Activated T-helper 17 cell treated with anti-CD3 and anti-CD28 coated beads, Interleukin-2, amount 50 U/mL, for 72 hours (primary cell): ENCODE measurements at places on chromosomes 16 and 17. TPM values are rescaled to one million over a fixed set of nuclear protein-coding genes. Genes with fewer than 3 reads are reported as not detected.

GRCh38 chr17:81071761-81072741 is 37.1 kb downstream of the BAIAP2 start:
- no peak for ATAC-seq

The TNFRSF13B gene
- total RNA-seq, result not detected

The MAF gene
- 375 TPM for total RNA-seq

The MFAP4 gene
- not detected for total RNA-seq

The MIEF2 gene
- total RNA-seq, result 15.2 TPM

GRCh38 chr17:13502263-13502662 is 99.5 kb downstream of the HS3ST3A1 start:
- no peak for ATAC-seq

The PCGF2 gene
- 1.6 TPM for total RNA-seq

DNA sequence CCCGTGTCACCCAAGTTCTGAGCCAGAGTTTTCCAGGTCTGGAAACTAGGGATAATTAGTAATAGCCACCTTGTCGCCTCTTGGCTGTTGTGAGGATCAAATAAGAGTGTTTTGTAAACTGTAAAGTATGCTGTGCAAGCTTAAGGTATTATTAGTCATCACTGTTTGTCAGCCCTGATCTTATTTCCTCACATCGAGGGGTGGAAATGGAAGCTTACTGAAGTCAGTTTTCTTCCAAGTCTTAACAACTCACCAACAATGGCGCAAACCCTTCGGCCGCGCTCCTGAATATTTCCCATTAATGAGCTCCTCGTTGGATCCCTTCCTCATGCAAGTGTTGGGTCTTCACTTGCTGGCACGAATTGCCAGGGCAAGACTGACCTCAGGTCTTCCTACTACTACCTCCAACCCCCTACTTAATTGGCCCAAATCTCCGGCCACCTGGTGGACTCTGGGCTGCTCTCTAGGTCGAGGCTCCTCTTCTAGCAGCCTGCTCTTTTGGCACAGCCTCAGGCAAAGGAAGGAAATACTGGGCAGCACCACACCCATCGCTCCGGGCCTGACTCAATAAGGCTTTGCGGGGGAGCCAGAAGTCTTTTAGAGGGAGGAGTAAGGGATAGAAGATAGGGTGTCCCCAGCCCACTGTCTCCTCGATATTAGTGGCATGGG is 885 bp upstream of the SLC35B1 start:
- peak; percentile 40 for ATAC-seq

The CCL17 gene
- total RNA-seq, result 7.8 TPM

DNA sequence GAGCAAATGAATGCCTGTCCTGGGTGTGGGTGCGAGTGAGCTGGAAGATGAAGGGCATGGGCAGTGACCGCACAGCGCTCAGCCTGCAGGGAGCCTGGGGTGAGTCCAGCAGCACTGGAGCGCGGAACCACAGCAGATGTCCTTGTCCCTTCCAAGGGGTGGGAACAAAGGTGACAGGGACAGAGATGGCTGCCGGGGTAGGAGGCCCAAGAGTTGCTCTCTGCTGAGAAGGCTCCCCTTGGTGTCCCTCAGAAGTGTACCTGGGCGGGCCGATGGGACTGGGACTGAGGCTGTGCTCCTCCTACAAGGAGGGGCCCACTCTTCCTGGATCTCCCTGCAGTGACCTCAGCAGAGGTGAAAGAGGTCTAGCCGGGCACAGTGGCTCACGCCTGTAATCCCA is 7.6 kb upstream of the PGAP6 start:
- ATAC-seq, result no peak

The DNAH9 gene
- total RNA-seq, result not detected

GRCh38 chr17:44120851-44121605 is 2.4 kb downstream of the HDAC5 start:
- ATAC-seq, result no peak

DNA sequence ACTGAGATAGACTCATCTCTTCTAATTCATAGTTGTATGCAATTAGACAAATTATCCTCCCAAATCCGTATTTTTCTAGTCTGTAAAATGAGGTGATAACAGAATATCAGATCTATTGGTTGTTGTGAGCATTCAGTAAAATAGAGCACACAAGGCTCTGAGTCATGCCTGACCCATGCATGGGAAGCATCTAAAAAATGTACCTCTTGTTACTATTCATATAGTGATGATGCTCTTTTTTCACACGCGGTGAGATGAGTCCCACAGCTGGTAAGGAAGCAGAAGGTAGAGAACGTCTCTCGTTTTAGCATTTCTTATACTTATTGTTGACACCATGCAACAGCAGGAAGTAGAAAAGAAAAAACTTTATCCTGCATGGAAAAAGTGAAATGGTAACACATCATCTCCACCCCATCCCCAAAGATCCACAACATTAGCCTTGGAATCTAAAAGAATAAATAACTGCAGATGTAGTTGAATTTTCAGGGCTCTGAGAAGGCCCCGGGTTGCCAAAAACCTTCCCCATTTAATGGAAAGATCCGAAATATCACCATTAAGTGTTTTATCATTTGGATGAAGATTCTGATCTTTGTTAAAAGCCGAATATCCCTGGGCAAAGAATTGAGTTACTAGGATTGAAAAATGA is 215.6 kb downstream of the TMEM114 start:
- no peak for ATAC-seq

DNA sequence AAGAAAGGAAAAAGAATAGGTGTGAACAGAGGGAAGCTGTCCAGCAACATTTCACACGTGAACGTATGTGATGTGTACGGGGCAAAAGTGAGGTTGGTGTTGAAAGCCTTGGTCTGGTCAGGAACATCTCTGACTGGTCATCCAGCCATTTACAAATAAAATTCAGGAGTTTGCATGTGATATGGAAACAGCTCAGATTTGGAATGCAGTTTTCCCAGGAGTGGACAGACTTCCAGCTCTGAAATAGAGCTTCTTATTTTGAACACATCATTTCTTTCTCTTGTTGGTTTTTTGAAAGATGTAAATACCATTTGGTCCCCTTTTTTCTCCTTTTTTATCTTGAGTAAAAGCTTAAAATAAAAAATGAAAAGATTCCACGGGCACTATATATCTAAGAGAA is 566.2 kb upstream of the ZFHX3 start:
- ATAC-seq, result no peak

The EVI2A gene
- total RNA-seq, result 21.8 TPM

The TNRC6C gene
- 19.1 TPM for total RNA-seq

DNA sequence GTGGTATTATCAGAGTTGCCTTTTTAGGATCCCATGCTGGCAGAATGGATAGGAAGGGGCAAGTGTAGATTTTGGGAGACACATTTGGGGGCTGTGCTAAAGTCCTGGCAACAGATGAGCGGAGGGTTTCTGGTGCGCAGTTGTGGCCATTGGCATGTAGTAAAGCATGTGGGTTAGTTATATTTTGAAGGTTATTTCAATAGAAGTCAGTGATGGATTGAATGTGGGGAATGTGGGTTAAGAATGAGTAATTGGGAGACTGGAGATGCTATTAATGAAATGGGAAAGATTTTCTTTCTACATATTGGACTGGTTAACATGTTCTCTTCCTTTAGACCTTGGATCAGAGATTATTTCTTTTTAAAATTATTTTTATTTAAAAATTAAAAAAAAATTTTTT is 10.0 kb downstream of the DUS2 start:
- no peak for ATAC-seq

DNA sequence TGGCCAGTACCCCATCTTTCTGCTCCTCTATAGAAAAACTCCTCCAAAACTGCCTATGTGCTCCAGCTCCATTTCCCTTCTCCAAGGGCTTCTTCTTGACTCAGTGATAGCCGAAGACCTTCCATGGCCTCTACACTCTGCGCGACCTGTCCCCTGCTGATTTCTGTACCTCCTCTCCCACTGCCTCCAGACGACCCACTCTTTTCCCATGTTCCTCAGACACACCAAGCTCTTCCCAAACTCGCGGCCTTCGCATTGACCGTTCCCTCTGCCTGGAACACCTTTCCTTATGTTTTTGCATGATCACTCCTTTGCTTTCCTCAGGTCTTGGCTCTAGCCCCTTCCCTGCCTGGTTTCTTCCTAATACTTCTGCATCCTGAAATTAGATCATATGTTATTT is 255.6 kb upstream of the SDK2 start:
- ATAC-seq, result no peak

DNA sequence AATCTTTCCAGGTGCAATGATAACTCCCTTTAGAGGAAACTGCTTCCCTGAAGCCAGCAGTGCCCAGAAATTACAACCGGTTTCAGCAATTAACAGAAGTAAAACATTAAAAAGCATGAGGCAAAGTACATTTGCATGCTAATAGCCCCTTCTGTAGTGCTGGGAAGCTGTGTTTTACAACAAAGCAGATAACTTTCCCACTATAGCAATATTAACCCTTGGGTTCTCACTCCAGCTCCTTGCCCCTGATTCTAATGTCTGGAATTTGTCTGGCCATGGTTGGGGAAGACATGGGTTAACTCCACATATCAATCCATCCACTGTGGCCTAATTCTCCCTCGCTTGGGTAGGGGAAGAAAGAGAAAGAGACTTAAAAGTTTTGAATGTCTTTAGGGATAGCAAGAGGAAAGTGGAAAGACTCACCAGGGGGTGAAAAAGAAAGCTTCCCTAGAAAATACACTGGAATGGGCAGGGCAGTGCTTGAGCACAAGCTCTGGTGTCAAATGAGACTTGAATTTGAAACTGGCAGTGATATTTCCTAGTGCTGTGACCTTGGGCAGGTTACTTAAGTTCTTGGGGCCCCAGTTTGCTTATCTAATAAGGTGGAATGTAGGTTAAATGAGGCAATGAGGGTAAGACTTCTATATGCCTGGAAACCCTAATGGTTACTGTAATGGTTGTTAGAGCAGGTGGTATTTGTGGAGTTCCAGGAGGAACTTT is 102.0 kb downstream of the SOX9 start:
- no peak for ATAC-seq

DNA sequence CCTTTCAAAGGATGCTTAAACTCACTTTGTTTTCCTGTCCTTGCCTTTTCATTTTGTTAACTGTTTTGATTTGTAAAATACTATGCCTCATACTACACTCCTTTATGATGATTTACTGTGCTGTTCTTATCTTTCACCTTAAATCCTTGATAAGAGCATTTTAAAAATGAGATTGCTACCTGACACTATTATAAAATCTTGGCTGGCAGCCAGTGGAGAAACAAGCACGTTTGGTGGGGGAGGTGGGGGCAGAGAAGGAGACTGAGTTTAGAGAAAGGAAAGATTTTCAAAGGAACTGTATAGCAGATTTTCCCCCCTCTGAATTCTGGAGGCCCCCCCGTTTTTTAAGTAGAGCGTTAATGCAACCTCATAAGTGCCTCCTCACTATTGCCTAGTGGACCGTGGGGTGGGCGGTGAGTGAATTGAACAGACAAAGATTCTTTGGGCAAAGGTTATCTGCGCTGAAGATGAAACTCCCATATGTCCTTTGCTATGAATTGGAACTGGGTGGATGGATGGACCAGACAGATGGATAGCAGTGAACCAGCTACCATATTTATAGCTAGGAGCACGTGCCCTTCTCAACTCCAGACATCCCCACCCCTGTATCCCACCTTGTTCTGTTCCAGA is 200.2 kb downstream of the CCDC182 start:
- ATAC-seq, result no peak
